ENCODE measurements at places on chromosomes 3 and 15.

DNA sequence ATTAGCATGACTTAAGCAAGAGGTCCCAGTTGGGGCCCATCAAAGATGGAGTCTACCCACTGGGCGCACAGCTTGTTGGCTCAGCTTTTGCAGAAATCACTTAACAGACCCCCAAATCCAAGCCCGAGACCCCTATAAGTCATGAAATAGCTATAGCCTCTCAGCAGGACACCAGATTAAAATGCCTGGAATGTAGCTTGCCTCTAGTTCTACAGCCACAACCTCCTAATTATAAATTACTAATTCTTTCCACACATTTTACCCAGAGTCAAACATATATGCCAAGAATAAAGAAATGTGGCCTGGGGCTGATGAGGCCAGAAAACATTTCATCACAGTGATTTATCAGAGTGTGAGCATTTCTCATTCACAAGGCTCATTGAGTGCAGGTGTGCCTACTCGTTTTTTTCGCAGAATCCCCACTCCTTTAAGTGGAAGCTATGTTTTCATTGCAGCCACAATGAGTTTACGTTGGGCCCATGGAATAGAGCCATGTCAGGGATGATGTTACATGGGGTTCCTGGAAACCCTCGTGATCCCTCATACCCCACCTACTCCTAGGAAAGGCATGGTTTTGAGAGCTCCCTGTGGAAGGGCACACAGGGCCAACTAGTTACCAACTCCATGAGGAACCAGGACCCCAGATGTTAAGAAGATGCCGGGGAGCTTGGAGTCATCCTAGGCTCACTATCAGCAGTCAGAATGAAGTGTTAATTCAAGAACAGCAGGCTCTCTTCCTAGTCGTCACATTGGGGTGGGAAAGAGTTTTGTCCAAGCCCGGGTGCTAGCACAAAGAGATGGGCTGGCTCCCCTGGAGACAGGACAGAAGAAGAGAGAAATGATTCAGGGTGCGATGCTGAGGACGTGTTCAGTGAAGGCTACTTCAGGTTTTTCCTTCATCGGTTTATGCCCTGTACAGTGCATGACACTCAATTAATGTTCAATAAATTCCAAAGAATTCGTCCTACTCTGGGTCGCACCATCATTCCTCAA is 90.2 kb upstream of the ABHD17C start:
- DNase-seq, result no peak

GRCh38 chr3:114450008-114450596 is 156.3 kb downstream of the TIGIT start:
- DNase-seq, result no peak

DNA sequence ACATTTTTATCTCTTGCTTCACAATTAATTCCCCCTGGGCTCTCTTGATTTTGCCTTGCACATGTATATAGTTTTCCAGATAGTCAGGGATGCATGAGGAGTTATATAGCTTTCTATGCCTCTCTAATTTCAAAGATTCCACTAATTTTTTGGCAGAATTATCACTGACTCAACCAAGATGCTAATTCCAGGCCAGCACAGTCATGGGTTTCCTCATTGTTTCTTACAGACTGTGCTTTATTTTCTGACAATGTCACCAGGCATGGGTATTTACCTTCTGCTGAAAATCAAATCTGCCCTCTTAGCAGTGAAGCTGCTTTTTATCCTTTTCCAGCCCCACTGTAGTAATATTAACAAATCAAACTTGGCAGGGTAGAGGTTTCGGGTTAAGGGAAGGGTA is 1520.6 kb upstream of the CADM2 start:
- DNase-seq, result no peak

- no peak for DNase-seq
Measured at GRCh38 chr3:172913911-172914655, 163.6 kb downstream of the ECT2 start.
